Esophagus squamous epithelium (tissue), 5 donors: ENCODE measurements at places on chromosomes 13 and 19.

GRCh38 chr19:10353793-10354391, 14.5 kb upstream of the ICAM3 start:
- DNase-seq = no peak

- DNase-seq = no peak
Measured at GRCh38 chr19:3673506-3674439, 26.5 kb downstream of the PIP5K1C start.

DNA sequence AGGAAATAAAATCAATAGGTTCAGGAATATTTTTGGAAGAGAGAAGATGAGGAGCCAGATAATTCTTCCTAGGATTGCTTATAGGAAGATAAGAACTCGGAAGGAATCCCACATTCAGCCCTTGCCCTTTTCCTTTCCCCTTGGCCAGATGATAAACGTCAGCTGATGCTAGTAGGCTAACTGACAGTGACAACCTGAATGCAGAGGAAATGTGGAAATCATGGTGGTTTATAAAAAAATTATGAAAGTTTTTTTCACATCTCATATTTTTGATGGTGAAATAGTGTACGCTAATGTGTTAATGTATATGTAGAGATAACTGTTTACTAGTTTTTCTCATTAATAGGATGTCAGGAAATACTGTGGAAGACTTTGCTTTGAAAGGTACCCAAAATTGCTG, 56.9 kb downstream of the EDNRB start:
- no peak for DNase-seq

DNA sequence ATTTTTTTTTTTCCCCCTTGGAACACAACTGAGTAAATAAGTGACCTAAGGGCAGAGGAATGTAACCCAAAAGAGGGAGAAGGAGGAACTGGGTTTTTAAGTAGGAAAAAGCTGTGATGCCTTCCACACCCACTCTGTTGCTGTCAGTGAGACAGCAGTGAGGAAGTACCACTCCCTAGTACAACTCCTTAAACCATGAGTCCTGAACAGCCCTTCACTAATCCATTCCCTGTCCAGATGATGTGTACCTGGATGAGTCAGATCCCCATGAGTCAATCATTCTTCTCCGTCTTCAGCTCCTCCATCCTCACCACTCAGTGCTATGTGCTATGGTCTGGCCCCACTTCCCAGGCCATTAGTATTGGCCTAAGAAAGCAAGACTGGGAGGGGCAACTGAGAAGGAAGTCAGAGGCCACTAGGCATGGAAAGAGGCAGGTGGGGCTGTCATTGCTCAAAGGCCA, 12.9 kb upstream of the CXCL17 start:
- no peak for DNase-seq

DNA sequence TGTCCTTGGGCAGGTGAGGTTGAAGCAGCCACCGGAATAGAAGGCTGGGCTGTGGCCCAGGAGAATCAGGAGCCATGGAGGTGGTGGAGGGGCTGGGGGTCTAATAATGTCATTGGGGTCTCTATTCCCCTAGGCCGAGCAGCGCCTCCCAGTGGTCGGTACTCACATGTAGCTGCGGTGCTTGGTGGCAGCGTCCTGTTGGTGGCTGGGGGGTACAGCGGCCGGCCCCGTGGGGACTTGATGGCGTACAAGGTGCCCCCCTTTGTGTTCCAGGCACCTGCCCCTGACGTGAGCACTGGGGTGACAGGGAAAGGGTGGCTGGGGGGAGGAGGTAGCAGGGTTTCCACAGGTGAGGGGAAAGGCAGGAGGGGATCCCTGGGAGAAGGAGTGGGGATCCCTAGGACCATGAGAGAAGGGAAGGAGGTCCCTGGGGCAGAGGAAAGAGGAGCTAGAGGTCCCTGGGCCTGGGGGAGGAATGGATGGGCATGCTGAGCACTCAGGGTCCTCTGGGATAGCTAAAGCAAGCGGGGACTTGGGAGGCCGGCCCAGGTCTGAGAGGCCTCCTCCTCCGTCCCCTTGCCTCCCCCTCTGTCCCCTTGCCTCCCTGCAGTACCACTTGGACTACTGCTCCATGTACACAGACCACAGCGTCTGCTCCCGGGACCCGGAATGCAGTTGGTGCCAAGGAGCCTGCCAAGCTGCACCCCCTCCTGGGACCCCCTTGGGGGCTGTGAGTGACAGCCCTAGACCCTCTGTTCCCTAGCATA, 18.1 kb downstream of the MEGF8 start:
- no peak for DNase-seq

DNA sequence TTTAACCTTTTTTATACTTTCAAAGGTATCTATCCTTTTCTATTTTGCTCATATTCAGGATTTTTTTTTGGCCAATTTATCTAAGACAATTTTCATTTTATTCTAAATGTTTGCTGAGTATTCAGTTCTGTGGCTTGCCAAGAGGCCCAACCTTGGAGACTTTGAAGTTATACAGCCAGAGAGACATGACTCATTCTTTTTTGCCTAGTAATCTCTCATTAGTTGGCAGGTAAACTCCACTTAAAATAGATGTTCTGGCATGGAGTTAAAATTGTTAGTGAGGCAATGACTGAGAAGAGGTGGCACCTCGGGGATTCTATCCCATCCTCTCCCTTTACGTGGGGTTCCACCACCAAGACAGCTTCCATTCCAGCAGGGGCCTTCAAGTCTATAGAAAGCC, 213.8 kb downstream of the KCTD12 start:
- no peak for DNase-seq

GRCh38 chr13:85661675-85662074, 137.5 kb downstream of the SLITRK6 start:
- DNase-seq = no peak

GRCh38 chr13:32116210-32116609, 84.6 kb downstream of the FRY start:
- DNase-seq = no peak

DNA sequence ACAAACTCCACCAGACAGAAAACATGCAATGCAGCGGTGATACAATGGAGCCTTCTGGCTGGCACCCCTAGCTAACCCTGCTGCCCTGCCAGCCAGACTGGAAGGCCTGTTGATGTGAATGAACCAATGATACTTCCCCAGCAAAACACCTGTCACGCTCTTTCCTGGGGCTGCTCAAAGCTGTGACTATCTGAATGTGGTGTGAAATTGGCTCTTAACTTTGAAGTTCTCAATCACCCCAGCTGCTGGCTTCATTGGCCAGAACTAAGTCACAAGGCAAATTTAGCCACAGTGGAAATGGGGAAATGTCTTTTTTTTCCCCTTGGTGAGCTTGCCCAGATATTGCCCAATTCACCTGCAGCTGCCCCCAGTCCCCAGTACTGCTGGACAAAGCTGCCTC, 147.3 kb downstream of the SLC7A1 start:
- no peak for DNase-seq

- DNase-seq = no peak
Measured at GRCh38 chr13:83057119-83057518, 825.2 kb downstream of the SLITRK1 start.

DNA sequence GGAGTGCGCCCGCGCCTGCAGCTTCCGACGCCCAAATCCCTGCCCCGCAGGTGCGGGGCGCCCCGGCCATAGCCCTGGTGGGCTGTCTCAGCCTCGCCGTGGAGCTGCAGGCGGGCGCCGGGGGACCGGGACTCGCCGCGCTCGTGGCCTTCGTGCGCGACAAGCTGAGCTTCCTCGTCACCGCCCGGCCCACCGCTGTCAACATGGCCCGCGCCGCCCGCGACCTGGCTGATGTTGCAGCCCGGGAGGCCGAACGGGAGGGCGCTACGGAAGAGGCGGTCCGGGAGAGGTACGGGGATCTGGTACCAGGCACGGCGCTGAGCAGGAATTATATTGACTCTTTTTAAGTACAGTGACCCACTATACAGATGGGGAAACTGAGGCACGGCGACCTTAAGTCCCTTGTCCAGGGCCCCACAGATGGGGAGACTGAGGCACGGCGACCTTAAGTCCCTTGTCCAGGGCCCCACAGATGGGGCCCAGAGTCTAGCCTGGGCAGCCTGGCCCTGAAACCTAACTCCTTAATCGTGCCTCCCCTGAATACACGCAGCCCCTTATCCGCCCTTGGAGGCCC, 586 bp downstream of the MRI1 start:
- no peak for DNase-seq

GRCh38 chr13:78636495-78636894, 22.5 kb downstream of the OBI1 start:
- no peak for DNase-seq

- no peak for DNase-seq
Measured at GRCh38 chr19:32917616-32917996, 48.0 kb upstream of the SLC7A9 start.

DNA sequence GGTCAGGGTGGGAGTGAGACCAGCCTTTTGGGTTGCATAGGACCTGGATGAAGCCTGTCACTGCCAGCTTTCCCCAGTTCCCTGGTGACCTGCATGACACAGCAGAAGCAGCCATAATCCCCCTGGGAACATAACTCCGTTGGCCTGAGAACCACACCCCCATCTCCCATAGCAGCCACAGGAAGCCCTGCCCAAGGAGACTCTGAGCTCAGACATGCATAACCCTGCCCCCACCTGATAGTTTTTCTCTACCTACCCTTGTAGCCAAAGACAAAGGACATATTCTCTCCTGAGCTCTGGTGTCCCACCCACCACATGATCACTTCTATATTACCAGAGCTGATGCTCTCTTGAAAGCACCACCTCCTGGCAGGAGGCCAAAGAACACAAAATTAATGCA, 413.5 kb upstream of the HTR2A start:
- DNase-seq = no peak

DNA sequence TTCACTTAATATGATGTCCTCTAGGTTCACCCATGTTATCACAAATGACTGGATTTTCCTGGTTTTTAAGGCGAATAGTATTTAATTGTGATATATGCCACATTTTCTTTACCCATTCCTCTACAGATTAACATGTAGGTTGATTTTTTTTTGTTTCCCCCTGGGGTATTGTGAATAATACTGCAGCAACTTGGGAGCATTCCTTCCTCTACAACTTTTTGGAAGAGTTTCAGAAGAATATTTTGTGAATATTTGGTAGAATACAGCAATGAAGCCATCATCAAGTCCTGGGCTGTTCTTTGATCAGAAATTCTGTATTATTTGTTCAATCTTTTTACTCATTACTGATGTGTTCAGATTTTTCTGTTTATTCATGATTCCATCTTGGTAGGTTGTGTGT, 5.6 kb upstream of the ZNF331 start:
- no peak for DNase-seq

DNA sequence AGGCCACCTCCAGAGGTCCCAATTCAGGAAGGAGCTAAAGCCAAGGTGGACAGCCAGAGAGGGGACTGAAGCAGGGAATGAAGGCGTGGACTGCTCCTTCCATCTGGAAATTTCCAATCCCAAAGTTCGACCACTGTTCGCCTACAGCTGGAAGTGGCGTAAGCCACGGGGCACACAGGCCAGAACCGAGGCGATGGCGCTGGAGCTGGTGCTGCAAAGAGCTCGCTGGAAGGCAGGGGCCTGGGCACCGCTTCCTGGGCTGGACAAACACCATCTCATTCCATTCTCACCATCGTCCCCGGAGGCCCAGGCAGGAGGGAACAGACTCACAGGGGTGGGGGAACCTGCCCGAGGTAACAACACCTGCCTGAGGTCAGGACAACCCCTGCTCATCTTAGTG, 4.2 kb downstream of the MAP2K2 start:
- DNase-seq = no peak

- DNase-seq = no peak
Measured at GRCh38 chr19:16456652-16457194, 15.0 kb downstream of the EPS15L1 start.

GRCh38 chr13:46580362-46580839, 27.4 kb downstream of the LRCH1 start:
- no peak for DNase-seq

DNA sequence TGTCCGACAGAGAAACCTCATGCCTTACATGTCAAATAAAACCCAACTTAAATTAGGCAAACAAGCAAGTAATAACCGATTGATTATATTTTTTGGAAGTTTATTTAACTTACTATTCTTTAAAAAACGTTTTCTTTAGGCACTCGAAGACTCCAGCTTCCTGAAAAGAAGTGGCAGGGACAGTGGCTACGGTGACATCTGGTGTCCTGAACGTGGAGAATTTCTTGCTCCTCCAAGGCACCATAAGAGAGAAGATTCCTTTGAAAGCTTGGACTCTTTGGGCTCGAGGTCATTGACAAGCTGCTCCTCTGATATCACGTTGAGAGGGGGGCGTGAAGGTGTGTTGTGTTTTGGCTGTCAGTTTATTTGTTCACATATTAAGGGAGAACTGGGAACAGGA, 164.4 kb downstream of the LMO7 start:
- DNase-seq = no peak

GRCh38 chr13:62767473-62767872, 1351.8 kb upstream of the PCDH20 start:
- DNase-seq = no peak

DNA sequence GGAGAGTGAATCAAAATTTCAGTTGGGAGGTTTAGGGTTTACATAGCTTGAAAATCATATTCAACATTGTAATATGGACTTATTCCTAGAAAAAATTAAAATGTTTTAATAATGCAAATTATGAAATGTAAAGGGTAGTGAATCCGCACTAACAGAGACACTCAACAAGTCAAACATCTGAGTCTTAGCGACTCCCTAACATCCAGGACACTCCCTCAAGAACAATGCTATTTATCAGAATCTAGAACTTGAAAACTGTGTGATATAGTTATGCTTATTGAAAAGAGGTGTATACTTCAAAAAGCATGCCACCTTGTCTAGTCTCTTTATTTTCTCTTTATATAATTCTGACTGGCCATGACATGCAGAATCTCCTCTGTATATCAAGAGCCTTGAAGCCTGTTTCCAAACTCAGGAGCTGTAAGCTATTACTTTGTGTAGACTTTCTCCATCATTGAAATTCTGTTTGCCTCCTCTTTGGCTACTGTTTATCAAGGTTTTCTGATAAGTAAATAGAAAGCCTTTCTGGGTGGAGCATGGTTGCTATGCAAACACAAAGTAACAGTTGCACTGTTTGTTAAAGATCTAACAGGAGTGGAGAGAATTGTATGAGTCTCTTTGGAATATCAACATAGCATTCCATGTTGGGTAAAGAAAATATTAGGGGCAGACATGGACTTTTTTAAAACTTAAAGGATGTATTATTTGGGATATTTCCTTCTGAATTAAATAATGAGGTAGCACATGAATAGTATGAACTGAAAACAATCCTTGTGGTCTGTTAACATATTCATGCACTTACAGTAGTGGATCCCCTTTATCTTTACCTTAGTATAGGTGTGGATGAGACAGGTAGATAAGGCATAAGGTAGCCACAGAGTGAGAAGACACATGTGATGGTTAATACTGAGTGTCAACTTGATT, 56.4 kb upstream of the MBNL2 start:
- no peak for DNase-seq

GRCh38 chr19:30546332-30546731, 174.1 kb downstream of the ZNF536 start:
- no peak for DNase-seq
